Heart right ventricle (tissue), 16 donors: ENCODE measurements at places on chromosomes 7 and 10. TPM values are rescaled to one million over a fixed set of nuclear protein-coding genes. Genes with fewer than 3 reads are reported as not detected.

LIPF gene
- total RNA-seq, result not detected

DNA sequence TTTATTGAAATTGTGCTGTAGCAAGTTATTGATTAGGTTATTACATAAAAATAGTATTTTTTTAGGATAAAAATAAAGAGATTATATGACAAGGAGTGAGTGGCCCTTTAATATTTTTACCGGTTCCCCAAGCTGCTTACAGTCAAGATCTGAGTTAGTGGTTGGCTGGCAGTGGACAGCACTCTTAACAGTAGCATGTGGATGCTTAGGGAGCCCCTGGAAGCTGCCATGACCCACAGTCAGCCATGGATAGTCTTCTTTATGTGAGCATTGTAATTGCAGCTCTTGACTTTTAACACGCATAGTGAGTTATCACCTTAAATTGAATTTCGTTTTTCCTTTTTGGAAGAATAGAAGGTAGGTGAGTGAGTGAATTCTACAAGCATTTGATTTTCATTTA lies 22.1 kb downstream of the RAB18 start:
- no peaks in the 10 kb centered on the region for H3K36me3 ChIP-seq
- H3K4me1 ChIP-seq, result peaks cover 2% of the 10 kb centered on the region
- H3K27me3 ChIP-seq, result no peaks in the 10 kb centered on the region
- no peak for DNase-seq
- H3K4me3 ChIP-seq, result no peak overlapping the region

- H3K4me1 ChIP-seq, result no peaks in the 10 kb centered on the region
- H3K27me3 ChIP-seq, result peaks cover 26% of the 10 kb centered on the region
- H3K4me3 ChIP-seq, result no peak overlapping the region
- DNase-seq, result no peak
Measured at GRCh38 chr10:123069246-123069986, 60.6 kb downstream of the ACADSB start.

DNA sequence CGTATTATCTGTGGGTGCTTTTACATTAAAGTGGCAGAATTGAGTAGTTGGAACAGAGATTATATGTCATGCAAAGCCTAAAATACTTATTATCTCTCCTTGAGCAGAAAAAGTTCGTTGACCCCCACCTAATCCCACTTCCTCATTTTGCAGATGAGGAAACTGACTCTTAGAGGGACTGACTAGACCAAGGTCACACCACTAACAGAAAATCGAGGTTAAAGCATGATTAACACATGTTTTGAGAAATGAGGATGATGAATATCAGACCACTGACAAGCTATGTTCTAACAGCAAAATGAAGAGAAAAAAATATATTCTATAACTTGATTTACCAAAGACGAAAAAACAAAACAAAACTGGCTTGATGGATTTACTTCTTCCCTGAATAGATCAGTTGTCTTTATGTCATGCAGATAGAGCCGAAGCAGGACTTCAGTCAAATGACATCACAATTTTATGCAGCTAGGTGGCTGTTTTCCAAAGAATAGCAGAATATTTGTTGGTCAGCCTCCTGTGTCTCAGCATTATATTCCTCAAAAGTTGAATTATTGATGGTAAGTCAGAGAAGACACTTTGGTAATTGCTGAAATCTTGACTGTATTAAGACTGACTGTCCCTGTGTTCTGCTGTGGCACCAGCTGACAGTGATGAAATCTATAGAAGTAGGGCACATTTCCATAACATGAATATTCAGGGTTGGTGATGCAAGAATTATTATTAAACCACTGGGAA lies 24.2 kb upstream of the SMIM30 start:
- DNase-seq, result no peak
- no peaks in the 10 kb centered on the region for H3K36me3 ChIP-seq
- H3K27me3 ChIP-seq, result no peaks in the 10 kb centered on the region
- H3K4me1 ChIP-seq, result no peaks in the 10 kb centered on the region
- H3K4me3 ChIP-seq, result no peak overlapping the region

DNA sequence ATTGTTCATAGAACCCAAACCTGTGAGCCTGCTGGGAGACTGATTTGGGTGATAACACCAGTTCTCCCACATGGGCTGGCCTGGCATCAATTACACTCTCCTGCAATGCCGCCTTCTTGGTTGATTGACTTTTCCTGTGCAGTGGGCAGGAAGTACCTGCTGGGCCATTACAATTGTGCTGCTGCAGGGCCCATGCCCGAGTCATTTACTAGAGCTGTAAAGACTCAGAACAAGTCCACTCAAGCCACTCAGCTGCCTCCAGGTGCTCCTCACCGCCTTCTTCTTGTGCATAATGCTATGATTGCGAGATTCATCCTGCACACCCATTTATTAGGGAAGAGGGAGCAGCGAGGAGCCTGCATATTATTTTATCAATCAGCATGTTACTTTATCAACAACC lies 264.0 kb downstream of the TCERG1L start:
- H3K4me3 ChIP-seq, result no peak overlapping the region
- no peak for DNase-seq
- no peaks in the 10 kb centered on the region for H3K4me1 ChIP-seq
- H3K27me3 ChIP-seq, result peaks cover 32% of the 10 kb centered on the region
